Spinal cord (tissue), 10 donors: ENCODE measurements at places on chromosomes 6 and 20. TPM values are rescaled to one million over a fixed set of nuclear protein-coding genes. Genes with fewer than 3 reads are reported as not detected.

SIRPB1 gene
- total RNA-seq = 0.69 TPM

UBD gene
- 0.94 TPM for total RNA-seq

OSTM1 gene
- 38.2 TPM for total RNA-seq

NKX2-4 gene
- not detected for total RNA-seq

ZNF343 gene
- 11.5 TPM for total RNA-seq

OPN5 gene
- total RNA-seq = not detected

DTNBP1 gene
- 22.6 TPM for total RNA-seq
